HTR-8/SVneo (cell line): ENCODE measurements at places on chromosomes 2 and 18.
A peak's percentile ranks its signal among the peaks of the same experiment; 100 is the strongest.

DNA sequence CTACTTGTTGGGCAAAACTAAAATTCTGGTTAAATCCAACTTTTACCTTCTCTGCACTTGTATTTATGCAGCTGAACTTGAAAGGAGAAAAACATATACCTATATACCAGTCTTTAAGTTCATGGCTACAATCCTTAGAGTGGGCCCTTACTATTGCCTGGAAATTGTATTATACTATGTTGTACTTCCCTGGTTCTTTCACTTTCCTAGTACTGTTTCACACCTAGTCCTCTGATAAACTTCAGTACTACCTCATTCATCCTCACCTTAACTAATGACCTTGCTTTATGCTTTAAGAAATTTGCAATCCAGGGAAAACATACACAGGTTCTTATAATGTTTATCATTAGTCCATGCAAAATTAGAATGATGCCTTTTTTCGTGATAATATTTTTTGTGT, 103.8 kb downstream of the HAUS1 start:
- no peak for DNase-seq

DNA sequence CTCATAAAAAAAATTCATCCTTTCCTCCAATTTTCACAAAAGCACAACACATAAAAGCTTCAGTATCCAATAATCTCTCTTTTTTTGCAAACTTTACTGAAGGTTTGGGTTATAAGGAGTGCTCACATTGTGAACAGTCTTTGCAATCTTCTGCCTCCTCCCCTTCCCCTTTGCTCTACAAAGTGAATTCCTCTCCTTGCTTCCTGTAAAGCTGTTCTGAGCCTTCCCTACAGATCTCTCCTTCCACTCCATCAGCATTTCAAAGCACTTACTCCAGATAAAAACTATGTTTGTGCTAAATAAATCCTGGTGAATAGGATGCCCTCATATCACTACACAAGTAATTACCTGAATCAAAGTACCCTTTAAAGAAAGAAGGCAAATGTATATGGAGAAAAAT, 4.6 kb upstream of the PDK1 start:
- DNase-seq = no peak

- no peak for DNase-seq
These were observed 70.3 kb downstream of the CERKL start for GRCh38 chr2:181586569-181587081.

- no peak for DNase-seq
These were observed 280.1 kb downstream of the NUP35 start for GRCh38 chr2:183404392-183404791.

DNA sequence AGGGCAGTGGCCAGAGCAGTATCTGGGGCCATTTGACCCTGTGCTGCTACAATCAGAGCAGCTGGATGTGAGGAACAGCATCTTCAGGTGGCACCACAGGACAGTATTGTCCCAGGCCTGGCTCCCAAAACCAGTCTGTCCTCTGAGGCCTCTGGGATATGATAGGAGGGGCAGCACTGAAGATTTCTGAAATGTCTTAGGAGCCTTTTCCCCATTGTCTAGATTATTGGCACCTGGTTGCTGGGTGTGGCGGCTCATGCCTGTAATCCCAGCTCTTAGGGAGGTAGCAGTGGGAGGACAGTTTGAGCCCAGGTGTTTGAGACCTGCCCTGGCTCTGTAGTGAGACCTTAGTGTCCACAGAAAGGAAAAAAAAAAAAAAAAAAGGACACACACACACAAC, 270.6 kb upstream of the FBXO11 start:
- DNase-seq = no peak

GRCh38 chr2:231526341-231527090, 3.7 kb downstream of the NMUR1 start:
- no peak for DNase-seq

- DNase-seq = peak; percentile 17
These were observed 76.2 kb downstream of the CHRNA1 start for GRCh38 chr2:174688079-174688478.

GRCh38 chr18:57443247-57443646, 8.1 kb downstream of the ONECUT2 start:
- DNase-seq = no peak

- DNase-seq = no peak
These were observed 466.9 kb upstream of the HNRNPA3 start for GRCh38 chr2:176745543-176746200.

- no peak for DNase-seq
These were observed 439.8 kb downstream of the TNS1 start for GRCh38 chr2:217562871-217563480.

- no peak for DNase-seq
These were observed 57.3 kb downstream of the THNSL2 start for GRCh38 chr2:88227446-88227845.

DNA sequence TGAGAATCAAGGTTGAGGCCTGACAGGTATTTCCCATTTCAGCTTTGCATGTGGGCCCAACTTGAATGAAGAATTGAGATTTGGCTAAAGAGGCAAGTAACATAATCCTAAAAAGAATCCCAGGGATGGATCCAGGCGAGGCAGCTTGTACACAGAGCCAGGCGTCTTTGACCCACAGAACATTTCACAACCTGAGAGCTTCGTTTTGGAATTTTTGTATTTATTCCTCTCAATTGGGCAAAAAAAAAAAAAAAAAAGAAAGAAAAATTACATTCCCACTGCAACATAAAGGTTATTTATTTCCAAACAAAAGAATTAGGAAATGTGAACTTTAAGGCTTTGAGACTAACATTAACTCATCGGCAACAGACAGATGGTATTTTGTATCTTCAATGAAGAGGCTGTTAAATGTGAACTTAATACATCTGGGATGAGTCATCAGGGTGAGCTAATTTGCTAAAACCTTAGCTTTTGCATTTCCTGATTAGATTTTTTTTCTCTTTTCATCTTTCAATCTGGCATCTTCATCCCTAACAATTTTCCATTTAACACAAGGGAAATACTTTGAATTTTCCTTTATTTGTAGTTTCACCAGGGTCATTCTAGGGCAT, 478.5 kb upstream of the TNP1 start:
- DNase-seq = no peak

- DNase-seq = no peak
These were observed 460.7 kb downstream of the BCL11A start for GRCh38 chr2:60092781-60093180.

DNA sequence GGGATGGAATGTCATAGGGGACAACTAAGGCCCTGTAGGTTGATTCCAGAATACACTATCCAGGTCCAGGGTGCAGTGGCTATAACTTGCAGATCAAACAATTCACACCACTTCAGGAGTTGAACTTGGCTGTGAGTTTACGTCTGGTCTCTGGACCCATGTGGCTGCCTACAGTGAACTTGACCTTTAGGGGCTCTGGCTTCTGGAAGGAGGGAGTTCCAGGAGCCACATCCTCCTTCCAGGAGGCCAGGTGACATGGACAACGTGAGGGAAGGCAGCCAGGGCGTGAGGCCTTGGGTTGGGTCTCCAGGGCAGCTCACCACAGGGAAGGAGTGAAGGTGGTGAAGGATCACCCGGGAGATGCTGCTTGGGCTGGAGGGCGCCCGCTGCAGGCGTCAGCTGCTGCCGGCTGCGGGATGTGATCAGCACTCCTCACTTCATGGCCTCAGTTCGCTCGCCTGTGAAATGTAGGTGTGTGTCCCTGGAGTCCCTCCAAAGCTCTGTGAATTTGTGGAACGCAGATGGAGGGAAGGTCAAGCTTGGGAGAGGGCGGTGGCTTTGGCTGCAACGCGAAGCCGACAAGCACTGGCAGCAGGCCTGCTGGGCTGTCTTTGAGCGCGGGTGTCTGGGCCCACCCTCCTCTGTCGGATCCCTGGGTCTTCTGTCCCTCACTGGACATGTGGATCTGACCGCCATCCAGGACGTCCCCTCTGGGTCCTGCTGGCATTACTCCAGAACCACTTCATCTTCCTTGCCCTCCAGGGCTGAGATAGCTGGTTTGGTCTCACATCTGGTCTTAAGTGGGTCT, 146.5 kb downstream of the GLI2 start:
- no peak for DNase-seq

- DNase-seq = no peak
These were observed 35.8 kb downstream of the PUM2 start for GRCh38 chr2:20314562-20315501.

DNA sequence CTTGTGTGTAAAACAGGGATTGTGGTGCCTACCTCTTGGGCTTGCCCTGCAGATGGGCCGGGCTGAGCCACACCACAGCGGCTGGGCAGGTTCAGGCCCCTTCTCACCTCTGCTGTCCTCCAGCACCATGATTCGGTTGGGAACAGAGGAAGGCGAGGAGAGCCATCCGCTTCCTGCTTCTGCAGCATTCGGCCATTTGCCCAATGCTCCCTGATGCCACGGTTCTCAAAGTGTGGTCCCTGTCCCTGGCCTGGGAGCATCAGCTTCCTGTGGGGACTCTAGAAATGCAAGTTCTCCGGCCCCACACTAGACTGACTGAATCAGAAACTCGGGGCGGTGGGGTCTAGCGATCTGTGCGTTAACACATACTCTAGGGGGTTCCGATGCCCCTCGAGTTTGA, 65.1 kb downstream of the RRM2 start:
- DNase-seq = no peak

- DNase-seq = no peak
These were observed 207.0 kb downstream of the CYP26B1 start for GRCh38 chr2:71940695-71941094.

DNA sequence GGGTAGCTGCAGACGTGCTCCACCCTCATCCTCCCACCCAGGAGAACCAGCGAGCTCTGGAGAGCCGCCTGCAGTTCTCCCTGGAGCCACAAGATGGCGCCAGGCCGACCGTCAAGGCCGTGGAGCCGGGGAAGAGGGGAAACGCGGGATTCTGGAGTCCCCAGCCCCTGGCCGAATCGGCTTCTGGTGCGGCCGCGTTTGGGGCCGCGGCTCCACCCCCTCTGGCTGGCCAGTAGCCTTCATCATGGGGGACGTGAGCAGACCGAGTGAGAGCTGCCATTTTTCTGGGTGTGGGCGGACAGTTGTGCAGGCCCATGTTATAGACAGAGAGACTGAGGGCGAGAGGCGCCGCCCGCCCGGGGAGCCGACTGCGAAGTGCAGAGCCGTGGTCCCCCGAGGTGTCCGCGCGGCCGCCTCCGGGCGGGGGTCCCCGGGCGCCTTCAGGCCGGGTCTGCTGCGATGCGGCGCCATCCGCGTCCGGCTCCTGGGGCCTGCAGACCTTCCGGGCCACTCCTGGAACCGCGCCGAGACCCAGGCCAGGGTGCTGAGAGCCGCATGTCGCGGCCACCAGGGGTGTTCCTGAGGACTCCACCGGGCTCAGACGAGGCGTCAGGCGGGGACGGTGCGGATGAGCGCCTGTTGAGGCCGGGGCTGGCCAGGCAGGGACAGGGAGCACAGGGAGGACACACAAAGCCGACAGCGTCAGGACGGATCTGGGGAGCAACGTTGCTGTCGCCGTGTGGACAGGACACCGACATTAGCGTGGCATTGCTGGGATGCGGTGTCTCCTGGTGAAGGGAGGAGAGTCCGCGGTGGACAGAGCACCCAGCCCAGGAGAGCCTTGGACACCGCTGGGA, 418.2 kb upstream of the HS6ST1 start:
- DNase-seq = peak; percentile 78

DNA sequence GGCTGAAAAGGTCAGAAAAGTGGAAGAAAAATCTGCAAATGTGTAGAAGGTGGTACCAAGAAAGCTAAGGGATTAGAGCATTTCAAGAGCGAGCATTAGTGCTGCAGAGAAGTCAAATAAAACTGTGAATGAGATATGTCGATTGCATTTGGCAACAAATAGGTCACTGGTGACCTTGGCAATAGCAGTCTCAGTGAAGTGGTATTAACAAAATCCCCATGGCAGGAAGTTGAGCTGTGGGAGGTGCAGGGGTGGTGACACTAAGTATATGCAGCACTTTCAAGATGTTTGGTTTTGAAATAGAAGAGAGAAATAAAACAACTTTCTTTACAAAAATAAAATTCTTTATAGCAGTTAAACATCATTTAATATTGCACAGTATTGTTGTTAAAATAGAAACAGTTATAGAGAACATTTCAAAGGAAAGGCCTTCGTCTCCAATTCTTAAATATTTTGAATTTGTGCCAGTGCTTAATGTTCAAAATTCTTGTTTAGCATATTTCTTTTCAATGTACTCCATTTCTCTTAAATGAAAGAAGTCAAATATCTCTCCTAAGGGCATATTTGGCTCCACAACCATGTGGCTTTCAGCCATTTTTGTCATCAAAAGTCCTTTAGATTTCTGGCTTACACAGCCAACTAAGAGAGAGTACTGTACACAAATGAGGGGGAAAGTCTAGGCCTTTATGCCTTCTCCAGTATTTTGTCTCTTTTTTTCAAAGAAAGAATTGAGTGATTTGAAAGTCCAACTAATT, 443.0 kb upstream of the MMADHC start:
- DNase-seq = no peak

GRCh38 chr2:229160984-229161383, 110.1 kb downstream of the PID1 start:
- DNase-seq = no peak

GRCh38 chr18:9069601-9070000, 32.9 kb upstream of the NDUFV2 start:
- DNase-seq = no peak

- no peak for DNase-seq
These were observed 2.4 kb downstream of the MYL12B start for GRCh38 chr18:3264362-3264761.

DNA sequence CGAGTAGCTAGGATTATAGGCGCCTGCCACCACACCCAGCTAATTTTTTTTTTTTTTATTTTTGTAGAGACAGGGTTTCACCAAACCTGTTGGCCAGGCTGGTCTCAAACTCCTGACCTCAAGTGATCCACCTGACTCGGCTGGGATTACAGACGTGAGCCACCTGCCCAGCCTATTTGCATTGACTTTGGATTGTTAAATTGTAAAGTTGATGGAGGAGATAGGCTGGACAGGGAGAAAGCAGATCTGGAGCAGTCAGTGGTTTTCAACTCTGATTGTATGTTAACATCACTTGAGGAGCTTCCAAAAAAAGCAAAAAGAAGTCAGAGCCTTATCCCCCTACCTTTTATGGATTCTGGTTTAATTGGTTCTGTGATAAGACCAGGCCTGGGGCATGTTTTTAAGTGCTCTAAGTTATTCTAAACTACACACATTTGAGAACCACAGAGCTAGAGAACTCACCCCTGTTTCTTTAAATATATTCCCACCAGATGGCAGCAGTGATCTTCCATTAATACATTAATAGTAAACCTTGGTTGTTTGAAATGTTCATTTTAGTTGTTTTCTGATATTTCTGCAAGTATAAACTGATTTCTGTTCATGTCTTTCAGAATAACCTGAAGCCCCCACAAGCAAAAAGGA, 7.5 kb downstream of the C2orf49 start:
- DNase-seq = no peak

GRCh38 chr2:177155631-177156030, 57.0 kb upstream of the HNRNPA3 start:
- DNase-seq = no peak
